Muscle of back (tissue), 13 donors: ENCODE measurements at places on chromosomes 2 and 18. TPM values are rescaled to one million over a fixed set of nuclear protein-coding genes. Genes with fewer than 3 reads are reported as not detected.

DNA sequence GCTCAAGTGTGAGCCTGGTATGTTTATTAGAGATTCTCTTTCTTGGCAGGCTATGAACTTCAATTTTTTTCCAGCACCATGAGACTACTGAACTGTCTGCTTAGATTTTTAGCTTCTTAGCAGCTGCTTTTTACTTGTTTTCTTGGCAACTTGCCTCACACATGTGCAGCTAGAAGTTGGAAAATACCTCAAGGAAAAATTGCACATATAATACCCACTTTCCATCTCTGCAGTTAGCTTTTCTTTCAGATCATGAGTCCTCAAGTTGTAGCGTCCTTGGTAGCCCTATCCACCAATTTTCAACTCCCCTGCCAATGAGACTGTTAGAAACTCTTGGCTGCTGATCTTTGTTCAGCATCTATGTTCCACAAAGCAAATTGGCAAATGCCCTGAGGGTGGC lies 302.1 kb downstream of the HRH4 start:
- DNase-seq = peak; percentile 80

DNA sequence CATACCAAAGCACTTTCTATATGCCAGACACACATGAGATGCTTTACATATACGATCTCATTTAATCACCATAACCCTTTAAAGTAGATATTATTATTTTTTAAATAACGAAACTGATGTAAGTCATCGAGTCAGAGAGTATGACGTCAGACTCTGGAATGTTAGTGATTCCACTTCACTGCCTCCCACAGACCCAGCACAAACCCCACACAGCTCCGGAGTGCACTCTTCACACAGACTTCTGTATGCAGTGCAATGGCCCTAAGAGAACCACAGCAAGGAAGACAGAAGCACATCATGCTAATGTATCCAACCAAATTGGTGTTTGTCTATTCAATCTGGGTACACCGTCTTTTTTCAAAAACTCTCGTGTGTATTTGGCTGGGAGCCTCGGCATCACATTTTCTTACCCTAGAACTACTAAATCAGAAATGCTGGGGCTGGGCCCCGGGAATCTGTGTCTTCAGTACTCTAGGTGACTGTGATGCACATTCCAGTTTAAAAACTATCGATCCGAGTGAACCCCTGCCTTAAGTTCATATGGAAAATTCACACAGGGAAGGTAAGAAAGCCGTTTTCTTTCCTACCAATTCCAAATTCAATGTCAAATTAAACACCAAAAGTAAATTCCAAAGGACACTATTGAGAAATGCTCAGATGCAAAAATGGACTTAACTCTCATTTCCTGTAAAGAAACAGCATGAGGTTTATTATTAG lies 117.7 kb upstream of the ACVR1C start:
- DNase-seq = no peak

KCNS3 gene
- polyA plus RNA-seq = 6.3 TPM

TRIM43 gene
- polyA plus RNA-seq = not detected

RSAD2 gene
- 2.3 TPM for polyA plus RNA-seq

GPR155 gene
- polyA plus RNA-seq = 3.5 TPM

KCMF1 gene
- 55.2 TPM for polyA plus RNA-seq
